ENCODE measurements at places on chromosomes 12 and 14.
A peak's percentile ranks its signal among the peaks of the same experiment; 100 is the strongest.

DNA sequence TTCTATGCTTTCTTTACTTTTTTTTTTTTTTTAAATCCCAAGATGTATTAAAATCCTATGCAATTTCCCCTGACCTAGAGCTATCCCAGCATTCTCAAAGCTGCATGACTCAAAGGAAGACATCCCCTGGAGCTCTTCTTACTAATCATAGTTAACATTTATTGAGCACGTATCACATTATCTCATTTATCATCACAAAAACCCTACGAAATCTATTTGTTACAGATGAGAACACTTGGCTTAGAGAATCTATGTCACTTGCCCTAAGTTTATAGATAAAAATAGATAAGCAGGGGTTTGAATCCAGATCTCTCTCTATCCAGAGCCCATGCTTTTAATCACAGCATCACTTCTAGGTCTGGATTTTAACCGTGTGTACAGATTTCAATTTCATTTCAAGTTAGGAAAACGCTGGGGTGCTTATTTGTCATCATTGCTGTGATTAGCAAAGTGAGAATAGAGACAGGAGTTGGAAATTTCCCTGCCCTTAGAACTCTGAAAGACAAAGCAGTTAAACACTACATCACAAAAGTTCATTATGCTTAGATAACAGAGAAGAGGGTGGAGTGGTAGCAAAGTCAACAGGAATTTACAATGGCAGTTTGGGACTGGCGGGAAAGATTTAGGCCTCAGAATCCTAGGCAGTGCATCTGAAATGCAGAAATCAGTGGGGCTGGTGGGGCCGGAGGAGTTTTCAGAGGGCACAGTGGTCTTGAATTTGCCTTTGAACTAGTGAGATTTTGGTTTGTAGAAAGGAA, 177.7 kb upstream of the FRMD6 start:
- no peak for DNase-seq

DNA sequence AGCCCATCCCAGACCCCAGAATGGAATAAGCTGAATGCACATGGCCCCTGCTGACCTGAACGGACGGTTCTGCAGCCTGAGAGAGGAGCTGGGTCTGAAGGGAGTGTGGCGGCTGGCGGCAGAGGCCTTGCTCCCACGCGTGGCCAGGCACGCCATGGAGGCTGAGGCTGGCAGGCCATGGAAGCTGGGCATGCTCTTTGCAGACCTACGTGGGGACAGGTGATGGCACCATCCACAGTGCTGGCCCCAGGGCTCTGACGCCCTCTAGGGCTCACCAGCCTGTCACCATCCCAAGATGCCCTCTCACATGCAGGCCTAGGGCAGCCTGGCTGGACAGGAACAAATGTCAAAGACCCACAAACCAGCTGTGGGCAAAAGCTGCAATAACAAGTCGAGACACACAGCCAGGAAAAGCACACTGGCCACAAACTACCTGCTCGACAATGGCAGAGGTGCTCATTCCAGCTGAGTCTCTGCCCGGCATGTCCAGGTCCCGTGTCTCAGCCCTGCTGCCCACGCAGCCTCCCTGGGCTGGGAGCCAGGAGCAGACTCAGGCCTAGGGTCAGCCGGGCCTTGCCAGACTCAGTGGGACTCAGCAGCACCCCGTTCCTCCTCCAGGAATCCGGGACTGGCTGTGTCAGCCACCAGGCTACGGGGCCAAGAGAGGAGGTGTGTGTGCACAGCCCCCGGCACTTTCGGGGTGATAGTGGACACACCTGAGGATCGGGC, 19.7 kb downstream of the BTBD6 start:
- DNase-seq, result no peak

- DNase-seq, result peak; percentile 39
Observed at GRCh38 chr12:114263056-114263805, 142.7 kb downstream of the TBX5 start.

DNA sequence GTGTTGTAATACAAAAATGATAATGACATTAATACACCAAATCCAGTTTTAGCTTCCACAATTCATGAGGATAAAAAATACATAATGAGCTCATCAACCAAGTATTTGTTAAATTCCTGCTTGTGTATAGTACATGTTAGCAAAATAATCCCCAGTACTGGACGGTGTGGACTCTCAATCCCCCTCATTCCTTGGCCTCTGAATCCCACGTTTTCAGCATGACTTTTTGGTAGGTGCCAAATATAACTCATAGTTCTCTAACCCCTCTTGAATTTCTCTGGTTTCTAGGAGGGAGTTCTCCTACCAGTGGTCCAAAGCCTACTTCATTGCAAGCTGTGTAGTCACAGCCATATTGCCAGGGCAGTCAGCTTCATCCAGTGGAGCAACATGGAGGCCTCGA, 41.4 kb upstream of the EPS8 start:
- no peak for DNase-seq

DNA sequence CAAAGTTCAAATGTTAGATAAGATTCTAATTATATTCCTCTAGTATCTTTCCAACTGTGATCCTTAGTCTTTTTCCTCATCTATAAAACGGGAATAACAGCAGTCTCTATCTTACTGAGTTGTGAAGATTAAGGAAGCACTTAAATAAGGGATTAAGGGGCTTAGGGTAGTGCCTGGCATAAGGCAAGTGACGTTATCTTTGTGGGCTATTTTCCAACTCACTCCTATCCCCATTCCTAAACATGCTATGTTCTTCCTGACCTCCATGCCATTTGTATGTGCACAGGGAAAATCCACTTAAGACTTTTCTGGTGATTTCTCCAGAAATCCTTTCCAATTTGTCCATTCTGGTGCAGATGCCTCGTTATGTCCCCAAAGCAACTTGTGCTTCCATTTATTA, 33.3 kb downstream of the SUPT16H start:
- no peak for DNase-seq

GRCh38 chr14:63501429-63501828, 41.7 kb downstream of the PPP2R5E start:
- DNase-seq, result no peak

GRCh38 chr14:29035134-29035533, 268.5 kb downstream of the FOXG1 start:
- DNase-seq, result no peak

- DNase-seq, result no peak
Observed at GRCh38 chr14:91142214-91142668, 28.4 kb downstream of the DGLUCY start.

- no peak for DNase-seq
Observed at GRCh38 chr14:90409209-90409730, 12.4 kb downstream of the CALM1 start.

GRCh38 chr12:32884962-32885361, 11.6 kb downstream of the PKP2 start:
- DNase-seq, result no peak

DNA sequence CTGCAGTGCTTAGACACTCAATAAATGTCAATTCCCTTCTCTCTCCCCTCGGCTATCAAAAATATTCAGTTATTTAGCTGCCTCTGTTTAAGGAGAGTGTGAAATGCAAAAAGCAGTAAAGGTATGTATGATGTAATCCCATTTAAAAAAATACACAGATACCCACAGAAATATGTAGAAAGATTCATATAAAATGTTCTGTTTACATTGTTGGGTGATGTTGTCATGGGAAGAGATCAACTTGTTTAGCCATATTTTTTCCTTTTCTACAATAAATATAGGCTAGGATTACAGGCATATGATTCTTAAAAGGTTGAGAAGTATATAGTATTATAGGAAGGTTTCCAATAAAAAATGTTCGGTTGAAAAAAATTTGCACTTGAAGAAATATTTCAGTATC, 7.8 kb downstream of the PPP2R3C start:
- DNase-seq, result no peak

DNA sequence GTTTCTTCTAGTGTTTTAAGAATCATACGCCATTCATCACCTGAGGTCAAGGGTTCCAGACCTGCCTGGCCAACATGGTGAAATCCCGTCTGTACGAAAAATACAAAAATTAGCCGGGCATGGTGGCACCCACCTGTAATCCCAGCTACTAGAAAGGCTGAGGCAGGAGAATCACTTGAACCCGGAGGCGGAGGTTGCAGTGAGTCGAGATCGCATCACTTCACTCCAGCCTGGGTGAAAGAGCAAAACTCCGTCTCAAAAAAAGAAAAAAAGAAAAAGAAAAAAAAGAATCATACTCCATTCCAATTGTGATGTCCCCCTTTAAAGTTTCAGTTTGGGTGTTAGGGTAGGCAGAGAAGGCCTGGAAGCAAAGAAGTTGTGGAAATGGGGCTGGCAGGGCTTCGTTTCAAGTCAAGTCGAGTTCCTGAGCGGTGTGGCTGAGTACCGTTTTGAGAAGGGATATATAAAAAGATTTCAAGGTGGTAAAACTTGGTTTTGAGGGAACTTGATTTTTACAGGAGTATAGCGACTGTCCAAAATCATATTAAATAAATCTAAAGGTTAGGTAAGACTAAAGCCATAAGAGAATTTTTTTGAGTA, 1.5 kb upstream of the TAOK3 start:
- DNase-seq, result no peak

DNA sequence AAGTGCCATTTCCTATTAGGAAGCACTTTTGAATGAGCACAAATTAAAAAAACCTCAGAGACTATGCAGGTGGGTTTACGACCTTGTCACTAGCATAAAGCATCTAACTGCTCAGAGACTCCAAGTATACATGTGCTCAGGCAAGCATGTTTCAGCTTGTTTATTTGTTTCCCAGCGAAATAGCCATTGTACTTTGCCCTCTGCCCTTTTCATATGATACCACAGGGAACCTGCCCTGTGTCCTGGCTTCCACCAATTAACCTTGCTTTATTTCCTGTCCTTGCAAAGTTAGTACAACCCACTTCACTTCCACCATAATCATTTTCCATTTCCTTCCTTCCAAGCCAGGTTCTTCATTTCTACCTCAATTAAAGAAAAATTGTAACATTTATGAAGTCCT, 194.9 kb downstream of the DUSP6 start:
- DNase-seq, result no peak

- no peak for DNase-seq
Observed at GRCh38 chr12:114392909-114393308, 13.0 kb downstream of the TBX5 start.

- DNase-seq, result peak; percentile 77
Observed at GRCh38 chr12:55707841-55708694, at the start of gene ITGA7. Gene ITGA7, minus strand, starts transcription at chr12:55707904. Its CDS starts 222 bp downstream, at chr12:55707682.

DNA sequence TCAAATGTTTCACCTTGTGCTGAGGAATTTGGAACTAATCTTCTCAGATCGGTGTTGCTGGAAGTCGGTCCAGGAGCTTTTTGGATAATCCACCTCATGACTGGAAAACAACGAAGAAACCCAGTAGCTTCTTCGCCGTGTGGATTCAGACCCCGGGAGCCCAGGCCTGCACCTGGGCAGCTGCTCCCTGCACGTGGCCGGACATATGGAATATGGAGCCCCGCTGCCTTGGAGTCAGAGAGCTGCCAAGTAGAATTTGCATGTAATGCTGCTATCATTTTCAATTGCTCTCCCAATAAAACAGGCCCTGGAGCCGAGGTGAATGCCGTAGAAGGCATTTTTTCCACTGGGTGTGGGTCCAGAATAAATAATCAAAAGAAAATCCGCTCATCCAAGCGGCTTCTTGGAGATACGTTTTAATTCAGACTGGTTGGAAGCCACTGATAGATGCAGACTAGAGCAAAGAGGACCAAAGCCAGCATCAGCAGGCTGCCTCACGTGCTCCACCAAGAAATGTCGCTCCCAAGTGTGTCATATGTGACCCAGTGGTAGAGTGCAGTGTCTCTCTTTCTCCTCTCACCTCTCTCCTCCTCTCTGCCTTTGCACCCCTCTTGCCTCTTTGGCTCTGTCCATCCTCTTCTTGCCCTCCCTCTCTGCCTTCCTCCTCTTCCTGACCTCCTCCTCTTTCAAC, 115.3 kb downstream of the ZNF664 start:
- no peak for DNase-seq

DNA sequence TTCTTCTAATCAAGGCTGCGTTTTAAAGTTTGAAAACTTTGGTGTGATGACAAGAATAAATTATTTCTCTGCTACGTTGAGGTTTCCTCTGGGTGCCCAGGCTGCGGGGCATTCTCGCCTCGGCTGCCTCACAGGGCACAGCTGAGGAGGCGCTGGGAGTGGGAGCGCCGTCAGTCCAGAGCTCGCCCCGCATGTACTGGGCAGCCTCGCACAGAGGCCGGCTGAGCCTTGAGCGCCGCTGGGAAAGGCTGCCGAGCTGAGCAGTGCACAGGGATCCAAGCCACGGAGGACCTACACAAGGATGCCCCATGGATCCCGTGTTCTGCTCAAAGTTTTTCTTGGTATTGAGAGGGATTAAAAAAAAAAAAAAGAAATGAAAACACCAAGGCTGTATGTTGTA, 11.6 kb downstream of the RFX4 start:
- peak; percentile 43 for DNase-seq

DNA sequence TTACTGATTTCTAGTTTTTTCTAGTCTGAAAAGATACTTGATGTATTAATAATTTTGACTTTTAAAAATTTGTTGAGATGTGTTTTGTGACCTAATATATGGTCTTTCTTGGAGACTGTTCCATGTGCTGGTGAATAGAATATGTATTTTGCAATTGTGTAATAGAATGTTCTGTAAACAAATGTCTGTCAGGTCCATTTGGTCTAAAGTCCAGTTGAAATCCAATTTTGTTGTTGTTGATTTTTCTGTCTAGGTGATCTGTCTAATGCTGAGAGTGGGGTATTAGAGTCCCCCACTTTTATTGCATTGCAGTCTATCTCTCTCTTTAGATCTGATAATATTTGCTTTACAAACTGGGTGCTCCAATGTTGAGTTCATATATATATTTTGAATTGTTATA, 175.8 kb downstream of the RPAP3 start:
- no peak for DNase-seq

GRCh38 chr12:108972358-108972757, 48.5 kb downstream of the SVOP start:
- no peak for DNase-seq

- DNase-seq, result no peak
Observed at GRCh38 chr14:37864128-37864527, 268.7 kb downstream of the TTC6 start.

GRCh38 chr12:31644536-31644935, 15.0 kb upstream of the ETFBKMT start:
- peak; percentile 39 for DNase-seq

DNA sequence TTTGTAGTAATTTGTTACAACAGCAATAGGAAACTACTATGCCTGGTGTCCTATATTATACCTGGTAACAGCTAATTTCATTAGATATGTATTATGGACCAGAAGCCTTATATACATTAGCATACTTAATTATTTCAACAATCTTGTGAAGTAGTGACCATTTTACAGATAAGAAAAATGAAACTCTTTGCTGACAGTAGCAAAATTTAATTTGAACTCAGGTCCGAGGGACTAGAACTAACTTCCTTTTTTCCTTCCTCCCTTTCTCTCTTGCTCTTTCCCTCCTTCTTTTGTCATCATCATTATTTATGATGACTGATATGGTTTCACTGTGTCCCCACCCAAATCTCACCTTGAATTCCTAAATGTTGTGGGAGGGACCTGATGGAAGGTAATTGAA, 482.0 kb downstream of the SNAPC1 start:
- DNase-seq, result no peak

- no peak for DNase-seq
Observed at GRCh38 chr12:6407236-6407954, 23.4 kb downstream of the LTBR start.

GRCh38 chr14:103519837-103520212, 2.8 kb downstream of the CKB start:
- peak; percentile 56 for DNase-seq

GRCh38 chr12:69348162-69348938, at the start of gene LYZ:
Gene LYZ, plus strand, starts transcription at chr12:69348381. Its CDS starts 28 bp downstream, at chr12:69348409.
- no peak for DNase-seq

Data from retina (tissue), 1 donor.